ENCODE measurements at places on chromosomes 6 and 20. TPM values are rescaled to one million over a fixed set of nuclear protein-coding genes. Genes with fewer than 3 reads are reported as not detected.

TAGAP gene
- not detected for total RNA-seq

NDUFAF4 gene
- 21.2 TPM for total RNA-seq

TSBP1 gene
- total RNA-seq = not detected

FAM209A gene
- total RNA-seq = not detected

PGC gene
- not detected for total RNA-seq

ACTL10 gene
- 2.2 TPM for total RNA-seq

CPNE5 gene
- total RNA-seq = 0.58 TPM

HRH3 gene
- not detected for total RNA-seq

RIPOR2 gene
- total RNA-seq = under 0.01 TPM

SMLR1 gene
- not detected for total RNA-seq

DNA sequence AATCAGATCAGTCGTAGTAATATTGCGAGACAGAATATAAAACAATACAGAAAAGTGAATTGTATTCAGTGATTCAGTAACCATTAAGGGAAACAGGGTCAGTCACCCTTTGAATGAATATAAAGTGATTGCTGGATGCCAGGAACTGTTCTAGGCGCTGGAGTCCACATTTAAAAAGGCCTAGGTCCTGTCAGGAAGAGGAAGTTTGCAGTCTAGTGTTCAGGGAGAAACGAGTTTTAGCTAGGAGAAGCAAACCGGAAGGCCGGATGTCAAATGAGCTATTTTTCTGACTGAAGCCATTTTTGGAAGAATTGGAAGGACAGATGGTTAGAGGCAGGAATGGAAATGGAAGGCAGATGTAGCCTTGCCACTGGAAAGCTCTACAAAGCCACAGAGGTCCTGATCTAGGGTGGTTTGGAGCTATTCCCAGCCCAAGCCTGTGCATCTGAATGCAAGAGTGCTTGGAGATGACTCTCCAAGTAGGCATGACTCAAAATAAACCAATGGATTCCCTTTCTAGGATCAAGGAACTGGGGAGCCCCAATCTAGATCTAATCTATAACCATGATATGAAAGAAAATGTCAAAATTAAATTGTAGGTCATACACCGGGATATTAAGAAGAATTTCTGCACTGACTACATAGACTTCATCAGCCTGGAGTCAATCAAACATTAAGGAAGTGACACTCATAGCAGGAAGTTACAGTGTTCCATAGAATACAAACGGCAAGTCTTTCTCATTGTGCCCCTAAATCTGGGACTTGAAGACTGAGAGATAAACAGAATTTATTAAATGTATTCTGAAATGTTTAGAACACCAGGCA lies 36.8 kb upstream of the CDKAL1 start:
- no peak for DNase-seq

DNA sequence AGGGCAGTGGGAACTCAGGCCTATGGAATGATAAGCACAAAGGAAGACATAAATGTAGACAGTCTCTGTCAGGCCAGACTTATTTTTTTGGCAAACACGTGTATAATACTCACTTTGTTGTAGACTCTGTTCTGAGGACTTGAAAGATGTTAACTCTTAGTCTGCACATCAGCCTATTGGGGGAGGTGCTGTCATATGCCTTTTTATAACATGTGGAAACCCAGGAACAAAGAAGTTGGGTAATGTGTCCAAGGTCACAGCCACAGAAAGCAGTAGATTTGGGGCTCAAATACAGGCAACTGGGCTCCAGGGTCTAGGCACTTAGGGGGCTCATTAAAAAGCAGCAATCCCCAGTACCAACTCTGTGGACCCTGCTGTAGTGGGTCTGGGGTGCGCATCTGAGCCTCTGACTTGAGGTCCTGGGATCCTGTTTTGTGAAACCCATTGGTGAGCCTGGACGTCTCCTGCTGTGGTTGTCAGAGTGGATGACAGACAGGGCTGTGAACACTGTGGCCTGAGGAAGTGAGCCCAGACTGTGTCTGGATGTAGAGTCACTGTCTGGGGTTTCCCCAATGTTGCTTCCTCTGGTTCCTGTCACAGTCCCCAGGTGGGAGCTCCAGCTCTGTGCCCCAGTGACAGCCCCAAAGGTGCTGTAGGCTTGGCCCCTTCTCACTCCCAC lies 50.0 kb downstream of the CDH26 start:
- no peak for DNase-seq

GRCh38 chr6:130136798-130137197 lies 86.0 kb downstream of the SAMD3 start:
- peak; percentile 62 for DNase-seq

GRCh38 chr6:137403855-137404254 lies 90.3 kb downstream of the OLIG3 start:
- DNase-seq = no peak

GRCh38 chr6:43246301-43247113 lies 3.2 kb downstream of the TTBK1 start:
- peak; percentile 56 for DNase-seq

GRCh38 chr6:24504649-24505586 lies 10.1 kb downstream of the ALDH5A1 start:
- DNase-seq = no peak

GRCh38 chr6:30690403-30691207 lies at the start of gene NRM:
Gene NRM (minus strand): TSS chr6:30690984. CDS start chr6:30690974, 10 bp downstream.
- DNase-seq = no peak

DNA sequence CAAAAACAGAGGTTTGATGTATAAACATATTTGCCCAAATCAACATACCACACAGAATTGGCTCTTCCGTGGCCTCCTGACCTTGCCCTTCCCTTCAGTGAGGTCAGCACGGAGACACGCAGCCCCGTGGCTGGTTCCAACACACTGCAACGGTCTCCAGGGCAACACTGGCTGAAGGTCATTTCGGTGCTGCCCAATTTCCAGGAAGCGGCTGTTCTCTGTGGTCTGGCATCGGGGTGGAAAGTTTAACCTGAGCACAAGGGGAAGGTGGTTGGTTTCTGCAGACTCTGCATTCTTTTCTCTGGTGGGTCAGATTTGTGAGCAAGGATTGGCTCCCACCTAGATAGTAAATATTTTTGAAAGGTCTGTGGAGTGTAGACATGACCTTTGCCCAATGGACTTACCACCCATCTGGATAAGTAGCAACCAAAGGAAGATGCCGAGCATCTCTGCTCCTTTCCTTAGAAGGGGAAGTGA lies 177.6 kb upstream of the PHACTR1 start:
- peak; percentile 47 for DNase-seq

DNA sequence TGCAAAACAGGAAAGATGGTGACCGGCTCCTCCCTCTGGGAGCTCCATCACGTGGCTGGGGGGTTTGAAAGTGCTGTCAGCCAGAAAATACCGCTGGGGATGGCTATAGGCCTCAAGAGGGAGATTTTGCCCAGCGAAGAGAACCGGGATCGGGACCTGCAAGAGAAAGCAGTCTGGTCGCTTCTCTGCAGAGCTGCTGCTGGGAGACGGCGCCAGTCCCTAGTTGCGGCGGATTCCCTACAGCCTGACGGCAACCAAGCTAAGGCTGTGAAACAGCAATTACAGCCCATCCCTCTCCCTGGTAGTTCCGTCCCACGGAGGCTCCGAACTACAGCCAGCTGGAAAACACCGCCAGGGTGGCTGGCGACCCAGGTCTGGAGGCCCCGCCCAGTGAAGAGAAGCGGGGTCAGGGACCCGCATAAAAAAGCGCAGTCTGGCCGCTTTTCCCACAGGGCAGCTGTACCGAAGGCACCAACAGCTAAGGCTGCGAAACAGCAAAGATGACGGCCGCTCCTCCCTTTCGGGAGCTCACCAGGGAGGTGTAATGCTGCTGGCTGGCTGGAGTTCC lies 238.1 kb upstream of the IRAK1BP1 start:
- no peak for DNase-seq

GRCh38 chr6:116159782-116160524 lies 34.0 kb upstream of the COL10A1 start:
- no peak for DNase-seq

GRCh38 chr6:118953391-118953790 lies 18.4 kb upstream of the MCM9 start:
- DNase-seq = no peak

- no peak for DNase-seq
These were observed 9.0 kb upstream of the MLIP start for GRCh38 chr6:54102238-54102637.

DNA sequence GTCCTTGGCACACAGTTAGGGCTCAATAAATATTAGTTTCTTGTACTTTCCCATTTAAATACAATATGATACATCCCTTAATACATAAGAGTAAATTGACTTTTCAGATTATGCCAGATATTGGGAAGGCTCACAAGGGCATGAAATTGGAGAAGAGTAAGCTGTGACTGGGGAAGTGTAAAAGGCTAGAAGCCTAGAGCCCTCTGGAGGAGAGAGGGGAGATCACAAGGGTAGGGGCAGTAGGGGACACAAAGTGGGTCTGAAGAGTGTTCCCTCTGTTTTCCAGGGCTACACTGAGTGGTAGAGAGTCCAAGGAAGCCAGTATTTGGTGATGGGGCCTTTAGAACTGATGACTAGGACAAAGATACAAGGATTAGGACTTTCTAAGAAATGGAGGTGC lies 562.9 kb upstream of the CHD6 start:
- DNase-seq = no peak

DNA sequence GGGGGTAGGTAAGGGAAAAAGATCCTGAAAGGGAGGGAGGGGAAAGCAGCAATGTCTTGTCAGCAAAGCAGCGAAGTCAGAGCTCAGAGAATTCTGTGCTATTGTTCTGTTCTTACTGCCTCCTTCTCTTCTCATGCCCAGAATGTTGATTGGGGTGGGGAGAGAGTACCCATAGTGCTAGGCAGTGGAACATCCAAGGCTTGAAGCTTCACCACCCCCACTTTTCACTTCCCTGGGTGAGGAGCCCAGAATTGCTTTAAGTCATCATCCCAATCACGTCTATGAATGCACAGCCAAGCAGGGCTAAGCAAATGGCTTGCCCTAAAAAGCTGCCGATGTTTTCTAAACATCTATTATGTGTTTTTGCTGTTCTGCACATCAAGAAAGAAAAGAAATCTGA lies 16.5 kb downstream of the REPS1 start:
- DNase-seq = no peak

GRCh38 chr20:61683721-61684120 lies 382.0 kb downstream of the TAF4 start:
- no peak for DNase-seq

DNA sequence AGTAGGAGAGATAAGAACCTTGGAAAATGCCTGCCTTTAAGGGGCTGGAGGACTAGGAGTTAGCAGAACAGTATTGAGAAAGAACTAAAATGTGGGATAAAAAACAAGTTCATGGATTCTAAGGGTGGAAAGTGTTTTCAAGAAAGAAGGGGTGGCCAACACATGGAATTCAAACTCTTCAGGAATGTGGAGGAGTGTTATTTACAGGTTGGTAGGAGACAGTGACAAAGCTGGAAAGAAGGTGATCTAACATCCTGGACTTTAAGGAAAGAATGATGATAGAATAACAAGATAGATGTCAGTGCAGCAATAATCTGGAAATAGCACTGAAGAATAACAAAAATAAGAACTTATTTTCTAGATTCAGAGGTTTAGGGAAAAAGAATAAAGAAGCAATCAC lies 54.0 kb upstream of the TNFRSF21 start:
- no peak for DNase-seq

GRCh38 chr6:97669191-97670031 lies 386.4 kb upstream of the MMS22L start:
- DNase-seq = no peak

Measured in epithelial cell of proximal tubule (primary cell).